ENCODE measurements at places on chromosomes 6 and 20. TPM values are rescaled to one million over a fixed set of nuclear protein-coding genes. Genes with fewer than 3 reads are reported as not detected.

Gene RIPOR2
- total RNA-seq: 19.4 TPM

Gene FAM209B
- not detected for total RNA-seq

Gene LY6G6F
- total RNA-seq: not detected

Gene TRIM38
- total RNA-seq: 8.1 TPM

Gene PDYN
- not detected for total RNA-seq

Gene CAGE1
- total RNA-seq: not detected

Gene CCN6
- total RNA-seq: not detected

Gene EPPIN
- not detected for total RNA-seq

Gene PAK5
- total RNA-seq: 0.25 TPM

Gene CDH4
- total RNA-seq: 0.25 TPM

Gene SLC22A2
- not detected for total RNA-seq

Gene GTF3C6
- total RNA-seq: 25.5 TPM

Gene RIMS1
- 5.2 TPM for total RNA-seq

Gene BEND6
- 1.5 TPM for total RNA-seq

Gene MBOAT1
- total RNA-seq: 9.6 TPM

Gene SLC2A4RG
- total RNA-seq: 33.1 TPM

Gene PI16
- total RNA-seq: 88.6 TPM

Gene PTGIS
- total RNA-seq: 51.1 TPM

Gene TMEM181
- 18.4 TPM for total RNA-seq

Gene PACRG
- total RNA-seq: not detected

Gene TRIM31
- not detected for total RNA-seq

Gene DOK5
- total RNA-seq: 2.5 TPM

Gene PLAGL2
- 8.3 TPM for total RNA-seq

Gene RHAG
- 2.5 TPM for total RNA-seq

Gene HELZ2
- 31.4 TPM for total RNA-seq

Gene CRISP3
- 19.2 TPM for total RNA-seq

Gene MAVS
- total RNA-seq: 22.1 TPM
